ENCODE measurements at places on chromosomes 5 and 9. TPM values are rescaled to one million over a fixed set of nuclear protein-coding genes. Genes with fewer than 3 reads are reported as not detected.

DNA sequence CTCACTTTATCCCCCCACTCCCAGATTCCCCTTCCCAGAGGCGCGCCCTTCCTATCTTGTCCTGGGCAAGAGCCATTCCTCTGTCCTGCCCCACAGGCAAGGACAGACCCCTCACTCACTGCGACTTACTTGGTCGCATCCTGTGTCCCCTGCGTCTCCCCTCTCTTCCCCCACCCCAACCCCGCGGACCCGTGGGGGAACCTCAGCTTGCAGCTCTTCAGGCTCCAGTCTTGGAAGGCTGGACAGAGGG, 542 bp downstream of the GGTA1 start:
- no peak for DNase-seq

GRCh38 chr9:109624896-109625295, 126.8 kb upstream of the PTPN3 start:
- no peak for DNase-seq

DNA sequence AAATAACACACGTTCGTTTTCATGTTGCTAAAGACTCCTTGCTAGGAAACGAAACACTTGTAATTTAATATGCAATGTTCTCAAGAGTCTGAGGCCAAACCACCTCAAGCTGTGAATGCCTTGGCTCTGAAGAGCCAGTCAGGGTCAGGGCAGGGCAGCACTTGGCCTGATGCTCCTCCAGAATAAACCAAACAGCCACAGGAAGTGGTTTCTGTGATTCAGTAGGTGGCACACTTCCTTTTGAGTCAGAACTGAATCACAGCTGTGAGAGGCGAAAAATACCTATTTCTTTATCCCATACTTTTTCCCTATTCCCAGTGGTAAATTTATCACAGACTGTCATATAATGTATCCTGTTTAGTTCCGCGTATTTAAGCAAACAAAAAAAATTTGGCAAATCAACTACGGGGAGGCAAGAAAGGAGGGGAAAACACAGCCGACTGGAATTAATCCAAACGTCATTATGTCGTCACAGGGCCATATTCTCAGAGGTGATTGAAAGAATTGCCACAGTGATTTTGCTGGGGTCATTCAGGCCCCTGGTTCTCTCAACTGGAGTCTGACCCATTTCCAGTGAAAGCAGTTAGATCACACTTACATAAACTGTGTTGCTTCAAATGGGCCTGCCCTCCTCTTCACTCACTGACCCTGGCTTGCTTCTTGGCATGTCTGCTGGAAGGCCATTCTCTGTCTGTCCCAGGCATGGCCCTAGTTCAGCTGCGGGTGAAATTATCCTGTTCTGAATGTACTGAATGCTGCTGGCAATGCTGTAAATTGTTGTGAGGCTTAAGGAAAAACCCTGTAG, 71.2 kb downstream of the ARRDC3 start:
- no peak for DNase-seq

DNA sequence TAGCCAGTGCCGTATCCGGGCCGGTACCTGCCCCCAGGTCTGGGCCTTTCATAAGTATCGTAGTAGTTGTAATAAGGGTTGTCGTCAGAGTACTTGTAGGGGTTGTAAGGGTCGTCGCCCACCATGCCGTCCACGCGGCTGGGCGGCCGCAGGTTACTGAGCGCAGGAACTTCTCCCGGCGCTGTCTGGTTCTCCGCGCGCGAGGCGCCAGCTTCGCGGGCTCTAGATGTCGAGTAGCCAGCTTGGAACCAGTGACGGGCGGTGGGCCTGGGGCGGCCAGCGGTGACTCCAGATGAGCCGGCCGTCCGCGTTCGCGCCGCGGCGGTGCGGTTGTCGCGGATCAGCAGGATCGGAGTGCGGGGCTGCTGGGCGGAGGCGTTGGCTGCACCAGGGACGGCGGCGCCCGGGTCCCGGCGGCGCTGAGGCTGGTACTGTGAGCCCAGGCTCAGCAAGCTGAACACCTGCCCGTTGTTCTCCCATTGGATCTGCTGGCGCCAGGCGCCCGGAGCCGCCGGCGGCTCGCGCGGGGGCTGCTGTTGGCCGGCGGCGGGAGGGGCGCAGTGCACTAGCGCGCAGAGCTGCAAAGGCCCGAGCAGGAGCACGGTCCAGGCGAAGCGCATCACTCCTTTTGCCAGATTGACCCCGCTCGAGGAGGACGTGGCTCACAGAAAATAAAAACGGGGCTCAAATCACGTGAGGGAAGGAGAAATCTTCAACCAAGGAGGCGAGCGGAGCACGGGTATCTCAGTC, 518 bp downstream of the LOX start:
- no peak for DNase-seq

DNA sequence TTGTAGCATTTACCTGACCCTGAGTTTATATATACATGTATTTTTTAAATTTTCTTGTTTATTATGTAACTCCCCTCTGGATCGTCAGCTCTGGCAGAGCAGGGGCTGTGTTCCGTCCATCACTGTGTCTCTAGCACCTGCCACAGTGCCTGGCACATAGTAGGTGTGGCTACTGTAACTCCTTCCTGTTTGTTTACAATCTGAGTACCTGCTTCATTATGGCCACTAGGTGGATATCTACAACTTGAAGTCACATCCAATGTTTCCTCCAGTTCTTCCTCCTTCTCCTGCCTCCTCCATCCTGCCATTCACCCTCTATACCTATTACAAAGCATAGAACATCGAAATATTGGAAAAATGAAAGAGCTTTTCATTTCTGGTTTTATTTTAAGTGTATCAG, 14.2 kb upstream of the PPP1R2B start:
- no peak for DNase-seq

DNA sequence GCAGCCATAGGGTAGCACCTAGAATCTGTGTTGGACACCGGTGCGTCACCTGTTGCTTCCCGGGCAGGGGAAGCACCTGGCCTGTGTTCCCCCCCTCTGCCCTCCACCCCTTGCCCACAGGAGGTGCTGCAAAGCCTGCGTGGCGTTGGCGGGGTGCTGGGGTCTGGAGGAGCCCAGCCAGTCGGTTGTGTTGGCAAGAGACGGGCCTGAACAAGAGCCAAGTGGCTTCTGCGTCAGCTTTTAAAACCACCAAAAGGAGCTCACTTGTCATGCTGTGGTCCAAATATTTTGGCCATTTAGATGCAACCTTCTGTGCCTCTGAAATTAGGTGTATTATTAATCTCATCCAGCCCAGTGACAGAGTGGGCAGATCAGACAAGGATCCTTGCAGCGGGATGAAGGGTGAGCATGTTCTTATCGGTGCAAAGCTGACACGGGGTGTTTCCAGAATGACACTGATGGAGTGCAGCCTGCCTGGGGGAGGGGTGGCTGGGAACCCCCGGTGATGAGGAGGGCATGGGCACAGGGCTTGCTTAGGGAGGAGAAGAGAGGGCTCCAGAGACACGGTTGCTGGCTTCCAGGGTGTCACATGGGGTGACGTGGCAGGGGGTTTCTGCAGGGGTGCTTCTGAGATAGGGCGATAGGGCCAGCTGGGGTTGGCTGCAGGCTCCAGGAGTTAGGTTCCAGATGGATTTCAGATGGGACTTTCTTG, 9.7 kb upstream of the RXRA start:
- no peak for DNase-seq

GRCh38 chr5:14064841-14065240, 78.3 kb upstream of the TRIO start:
- no peak for DNase-seq

- DNase-seq, result no peak
Measured at GRCh38 chr5:35194635-35195471, 35.4 kb downstream of the PRLR start.

DNA sequence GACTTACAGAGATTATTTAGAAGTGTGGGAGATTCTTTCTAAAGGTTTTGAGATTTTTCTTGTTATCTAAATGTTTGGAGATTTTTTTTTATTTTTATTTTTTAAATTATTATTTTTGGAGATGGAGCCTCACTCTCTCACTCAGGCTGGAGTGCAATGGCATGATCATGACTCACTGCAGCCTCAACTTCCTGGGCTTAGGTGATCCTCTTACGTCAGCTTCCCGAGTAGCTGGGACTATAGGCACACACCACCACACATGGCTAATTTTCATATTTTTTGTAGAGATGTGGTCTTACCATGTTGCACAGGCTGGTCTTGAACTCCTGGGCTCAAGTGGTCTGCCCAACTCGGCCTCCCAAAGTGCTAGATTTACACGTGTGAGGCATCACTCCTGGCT, 694.5 kb downstream of the TLE1 start:
- no peak for DNase-seq

DNA sequence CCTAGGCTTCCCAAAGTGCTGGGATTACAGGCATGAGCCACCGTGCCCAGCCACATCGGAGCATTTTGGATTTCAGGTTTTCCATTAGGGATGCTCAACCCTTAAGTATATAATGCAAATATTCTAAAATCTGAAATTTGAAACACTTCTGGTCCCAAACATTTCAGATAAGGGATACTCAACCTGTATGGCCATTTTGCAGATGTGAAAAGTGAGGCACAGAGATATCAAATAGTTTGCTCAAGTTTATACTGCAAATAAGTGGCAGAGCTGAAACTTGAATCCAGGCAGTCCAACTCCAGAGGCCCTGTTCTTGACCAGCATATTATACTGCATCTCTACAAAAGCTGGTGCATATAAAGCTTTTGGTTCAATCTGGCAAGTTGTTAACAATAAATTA, 2.4 kb downstream of the WDR31 start:
- no peak for DNase-seq

- no peak for DNase-seq
Measured at GRCh38 chr9:72477930-72478518, 43.4 kb upstream of the TMC1 start.

DNA sequence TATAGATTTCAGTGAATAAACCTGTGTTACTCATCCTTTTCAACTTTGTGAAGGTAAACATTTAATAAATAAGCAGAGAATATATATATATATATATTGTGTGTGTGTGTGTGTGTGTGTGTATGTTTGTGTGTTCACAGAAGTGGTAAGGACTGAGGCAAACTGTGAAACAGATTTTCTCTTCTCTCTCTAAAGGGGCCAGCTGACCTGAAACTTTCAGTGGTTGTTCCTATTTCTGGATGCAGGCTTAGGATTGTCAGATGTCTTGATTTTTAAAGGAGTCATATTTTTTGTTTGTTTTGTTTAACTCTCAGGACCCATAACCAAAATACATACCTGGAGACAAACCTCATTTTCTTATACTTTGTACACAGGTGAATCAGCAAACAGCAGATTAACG, 714.9 kb upstream of the MEF2C start:
- no peak for DNase-seq

- no peak for DNase-seq
Measured at GRCh38 chr9:126586236-126586635, 27.5 kb upstream of the LMX1B start.

DNA sequence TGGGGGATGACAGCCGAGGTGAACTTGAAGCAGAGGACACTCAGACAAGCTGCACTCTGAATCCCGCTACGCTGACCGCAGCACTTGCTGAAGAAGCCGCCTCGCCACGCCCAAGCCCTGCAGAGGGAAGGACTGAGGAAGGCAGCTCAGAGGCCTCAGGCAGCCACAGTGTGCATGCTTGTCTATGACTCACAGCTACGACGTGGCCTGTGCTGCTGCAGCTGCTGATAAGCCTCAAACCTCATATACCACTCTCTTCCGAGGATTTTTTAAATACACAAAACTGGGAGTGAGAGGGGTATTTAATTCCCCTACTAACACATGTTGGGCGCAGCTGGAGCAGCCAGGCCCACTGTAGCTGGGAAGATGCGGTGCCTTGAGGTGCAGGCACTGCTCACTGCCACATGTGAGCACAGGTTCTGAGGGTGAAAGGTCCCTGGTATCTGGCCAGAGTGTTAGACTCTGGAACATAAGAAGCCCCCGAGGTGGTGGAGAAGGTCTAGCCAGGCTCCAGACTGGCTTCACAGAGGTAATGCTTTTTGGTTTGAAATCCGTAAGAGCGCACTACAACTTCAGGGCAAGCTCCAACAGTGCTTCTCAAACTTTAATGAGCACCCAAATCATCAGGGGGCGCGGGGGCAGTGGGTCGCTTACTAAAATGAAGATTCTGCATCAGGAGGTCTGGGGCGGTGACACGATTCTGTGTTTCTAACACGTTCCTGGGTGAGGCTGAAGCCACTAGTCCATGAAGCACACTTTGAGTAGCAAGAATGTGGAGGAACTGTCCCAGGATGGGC, 196.8 kb downstream of the AUH start:
- no peak for DNase-seq

- DNase-seq, result no peak
Measured at GRCh38 chr9:91298311-91298710, 63.4 kb downstream of the AUH start.

DNA sequence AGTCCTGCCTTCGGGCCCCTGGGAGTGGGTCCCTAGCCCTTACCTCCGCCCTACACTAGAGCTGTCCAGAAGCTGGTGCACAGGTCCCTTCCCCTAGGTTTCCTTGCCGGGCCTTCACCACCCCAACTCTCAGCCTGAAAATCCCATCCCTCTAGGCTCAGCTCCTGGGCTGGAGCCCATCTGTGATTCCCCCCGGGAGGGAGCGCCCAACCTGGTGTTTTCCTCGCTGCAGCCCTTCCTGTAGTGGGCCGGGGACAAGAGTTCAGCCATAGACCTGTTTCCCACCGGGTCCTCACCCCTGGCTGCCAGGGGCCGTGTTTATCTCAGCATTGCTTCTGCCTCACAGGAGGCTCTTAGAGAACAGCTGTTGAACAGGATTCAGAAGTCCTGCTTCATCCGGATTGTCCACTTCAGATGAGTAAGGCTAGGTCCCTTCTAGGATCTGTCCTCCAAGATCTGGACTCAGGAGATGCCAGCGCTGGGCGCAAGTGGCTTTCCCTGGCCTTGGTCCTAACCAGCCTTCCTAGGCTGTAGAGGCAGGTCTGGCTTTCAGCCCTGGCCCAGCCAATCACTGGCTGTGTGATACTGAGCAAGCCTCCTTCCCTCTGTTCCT, 965 bp downstream of the GLIPR2 start:
- no peak for DNase-seq

The PCDHA5 gene
- polyA plus RNA-seq, result 0.05 TPM

The ARL14EPL gene
- polyA plus RNA-seq, result not detected

The TMEM174 gene
- 24.3 TPM for polyA plus RNA-seq

Measured in left renal cortex interstitium (tissue), 4 donors.